ENCODE measurements at places on chromosomes 4 and X.

DNA sequence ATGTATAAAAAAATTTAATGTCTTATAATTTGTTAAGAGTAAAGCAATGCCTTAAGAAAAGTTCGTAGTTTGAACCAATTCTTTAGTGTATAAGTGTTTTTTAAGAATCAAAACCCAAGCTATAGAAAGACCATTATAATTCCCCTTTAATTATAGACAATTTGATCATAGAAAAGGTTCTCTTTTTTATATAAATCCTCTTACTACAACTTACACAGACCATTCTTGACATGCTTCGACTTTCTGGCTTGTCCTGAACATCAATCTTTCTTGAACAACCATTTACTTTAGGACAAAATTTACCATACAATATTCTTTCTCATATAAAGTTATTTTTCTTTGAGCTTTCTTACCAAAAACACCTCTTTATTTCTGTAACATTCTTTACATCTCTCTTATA lies 330.5 kb upstream of the SPANXN1 start:
- DNase-seq = no peak

GRCh38 chr4:152585023-152585441 lies 49.1 kb upstream of the FBXW7 start:
- no peak for DNase-seq

- no peak for DNase-seq
Measured at GRCh38 chr4:138003248-138003647, 238.9 kb downstream of the SLC7A11 start.

- no peak for DNase-seq
Measured at GRCh38 chr4:139978692-139979091, 175.3 kb downstream of the MAML3 start.

GRCh38 chr4:106238820-106239420 lies 77.1 kb downstream of the TBCK start:
- DNase-seq = no peak

DNA sequence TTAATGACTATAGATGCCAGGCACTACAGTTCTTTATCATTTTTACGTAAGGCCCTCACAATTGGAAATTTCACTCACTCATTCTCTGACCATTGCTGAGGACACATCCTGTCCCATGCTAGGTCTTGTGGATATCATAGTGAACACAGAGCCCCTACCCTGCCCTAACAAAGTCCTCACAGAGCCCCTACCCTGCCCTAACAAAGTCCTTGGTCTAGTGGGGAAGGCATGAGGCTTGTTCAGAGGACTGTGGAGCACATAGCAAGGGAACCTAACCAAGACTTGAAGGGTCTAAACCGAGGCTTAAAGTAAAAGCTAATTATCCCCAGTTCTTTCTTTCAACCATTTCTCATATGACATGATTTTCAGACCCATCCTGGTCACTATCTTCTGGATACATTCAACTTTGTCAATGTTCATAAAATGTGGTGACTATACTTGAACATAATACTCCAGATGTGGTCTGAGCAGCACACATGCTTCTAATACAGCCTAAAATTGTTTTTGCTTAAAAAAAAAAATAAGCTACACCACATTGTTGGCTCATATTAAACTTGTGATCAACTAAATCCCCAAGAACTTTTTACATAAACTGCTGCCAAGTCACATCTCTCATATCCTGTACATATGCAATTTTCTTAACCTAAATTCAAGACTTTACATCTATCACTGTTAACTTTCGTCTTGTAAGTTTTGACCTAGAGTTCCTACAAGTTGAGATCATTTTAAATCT lies 77.0 kb downstream of the GPC3 start:
- no peak for DNase-seq

DNA sequence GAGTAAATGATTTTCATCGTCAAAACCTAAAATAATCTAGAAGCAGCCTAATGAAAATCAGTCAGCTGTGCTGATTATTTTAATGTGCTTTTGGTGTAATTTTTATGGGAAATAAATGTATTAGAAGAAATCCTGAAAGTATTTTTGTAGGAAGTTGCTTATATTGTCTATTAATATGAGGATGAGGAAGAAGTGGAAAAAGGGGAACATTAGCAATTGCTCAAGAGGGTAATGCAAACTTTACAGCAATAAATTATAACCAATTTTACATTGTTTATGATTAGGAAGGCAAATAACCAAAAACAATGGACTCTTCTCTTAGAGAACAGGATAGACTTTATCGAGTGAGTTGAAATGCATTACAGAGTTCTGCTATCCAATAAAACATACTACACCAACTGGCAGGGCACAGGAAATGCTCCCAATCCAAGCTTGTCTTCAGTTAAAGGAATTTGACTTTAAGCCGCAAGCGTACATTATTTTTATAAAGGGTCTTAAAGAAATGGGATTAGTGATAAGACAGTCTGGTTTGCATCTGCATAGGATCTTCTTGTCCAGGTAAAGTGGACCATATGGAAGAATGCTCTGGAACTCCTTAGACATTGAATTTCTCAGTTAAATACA lies 374.8 kb downstream of the PDGFC start:
- no peak for DNase-seq

GRCh38 chr4:147736458-147736857 lies 4.6 kb downstream of the ARHGAP10 start:
- DNase-seq = no peak

DNA sequence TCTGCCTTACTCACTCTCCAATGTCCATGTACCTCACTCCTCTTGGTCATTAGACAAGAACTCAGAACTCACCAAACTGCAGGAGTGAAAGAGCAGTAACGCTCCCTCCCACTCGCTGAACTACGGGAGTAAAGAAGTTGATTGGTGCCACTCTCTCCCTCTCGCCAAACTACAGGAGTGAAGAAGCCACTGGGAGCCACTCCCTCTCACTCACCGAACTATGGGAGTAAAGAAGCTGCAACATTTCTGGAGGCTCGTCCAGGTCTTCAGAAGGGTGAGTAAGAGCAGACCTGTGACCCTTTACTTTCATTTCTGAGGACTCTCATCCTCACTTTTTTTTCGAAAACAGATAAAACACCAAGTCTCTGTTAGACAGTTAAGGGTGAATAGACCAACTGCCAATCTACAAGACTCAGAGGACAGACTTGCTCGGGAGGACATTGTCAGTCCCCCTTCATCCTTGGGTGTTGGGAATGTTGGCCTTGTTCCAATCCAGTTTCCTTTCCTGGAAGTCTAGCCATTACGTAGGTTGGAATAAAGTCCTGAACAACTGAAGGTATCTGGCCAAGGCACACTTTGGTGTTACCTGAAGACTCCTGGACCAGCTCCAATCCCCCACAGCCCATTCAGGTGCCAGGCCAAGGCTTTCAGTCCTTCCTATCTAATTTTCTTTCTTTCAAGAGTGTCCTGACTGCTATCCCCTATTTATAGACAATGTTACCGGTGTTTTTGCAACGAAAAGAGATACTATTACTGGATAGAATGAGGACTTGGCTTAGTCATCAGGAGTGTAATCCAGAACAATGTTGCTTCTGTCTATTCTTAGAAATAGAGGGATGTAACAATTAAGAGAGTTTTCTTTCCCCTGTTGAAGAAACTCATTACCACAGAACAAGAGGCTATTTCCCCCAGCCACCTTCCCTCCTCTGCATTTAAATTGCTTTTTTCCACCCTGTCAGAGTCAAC lies 11.0 kb upstream of the COL25A1 start:
- DNase-seq = no peak

DNA sequence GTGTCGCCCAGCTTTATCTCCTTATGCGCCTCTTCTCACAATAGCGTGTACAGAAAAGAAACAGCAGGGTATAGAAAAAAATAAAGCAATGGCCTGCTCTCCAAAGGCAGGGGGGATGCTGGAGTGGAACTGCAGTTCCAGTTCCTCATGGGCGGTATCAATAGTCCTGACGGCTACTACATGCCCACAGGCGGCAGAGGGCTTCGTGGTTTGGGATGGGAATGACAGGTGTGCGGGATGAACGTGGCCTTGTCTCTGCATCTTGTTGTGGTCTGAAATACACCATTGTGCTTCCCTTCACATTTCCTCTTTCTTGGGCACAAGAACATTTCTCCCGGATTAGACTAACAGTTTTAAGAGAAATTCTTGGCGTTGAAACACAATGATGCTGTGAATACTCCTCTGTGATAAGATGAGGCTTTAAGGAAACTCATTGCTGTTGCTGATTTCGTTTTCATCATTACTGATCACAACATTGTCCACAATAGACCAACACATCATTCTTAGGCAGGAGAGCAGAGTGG lies 124.1 kb upstream of the IGFBP7 start:
- DNase-seq = no peak

DNA sequence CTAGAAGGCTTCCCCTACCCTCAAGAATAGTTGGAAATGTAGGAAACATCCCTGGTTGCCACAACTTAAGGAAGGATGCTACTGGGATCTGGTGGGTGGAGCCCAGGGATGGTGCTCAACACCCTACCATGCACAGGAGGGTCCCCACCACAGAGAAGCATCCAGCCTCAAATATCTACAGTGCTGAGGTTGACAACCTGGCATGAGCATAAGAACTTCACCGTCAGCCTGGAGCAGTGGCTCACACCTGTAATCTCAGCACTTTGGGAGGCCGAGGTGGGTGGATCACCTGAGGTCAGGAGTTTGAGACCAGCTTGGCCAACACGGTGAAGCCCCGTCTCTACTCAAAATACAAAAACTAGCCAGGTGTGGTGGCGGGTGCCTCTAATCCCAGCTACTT lies 24.0 kb upstream of the ASMTL start:
- no peak for DNase-seq

GRCh38 chr4:118351851-118352827 lies 664 bp downstream of the PRSS12 start:
- no peak for DNase-seq

- DNase-seq = no peak
Measured at GRCh38 chr4:20813700-20814099, 113.4 kb downstream of the PACRGL start.

DNA sequence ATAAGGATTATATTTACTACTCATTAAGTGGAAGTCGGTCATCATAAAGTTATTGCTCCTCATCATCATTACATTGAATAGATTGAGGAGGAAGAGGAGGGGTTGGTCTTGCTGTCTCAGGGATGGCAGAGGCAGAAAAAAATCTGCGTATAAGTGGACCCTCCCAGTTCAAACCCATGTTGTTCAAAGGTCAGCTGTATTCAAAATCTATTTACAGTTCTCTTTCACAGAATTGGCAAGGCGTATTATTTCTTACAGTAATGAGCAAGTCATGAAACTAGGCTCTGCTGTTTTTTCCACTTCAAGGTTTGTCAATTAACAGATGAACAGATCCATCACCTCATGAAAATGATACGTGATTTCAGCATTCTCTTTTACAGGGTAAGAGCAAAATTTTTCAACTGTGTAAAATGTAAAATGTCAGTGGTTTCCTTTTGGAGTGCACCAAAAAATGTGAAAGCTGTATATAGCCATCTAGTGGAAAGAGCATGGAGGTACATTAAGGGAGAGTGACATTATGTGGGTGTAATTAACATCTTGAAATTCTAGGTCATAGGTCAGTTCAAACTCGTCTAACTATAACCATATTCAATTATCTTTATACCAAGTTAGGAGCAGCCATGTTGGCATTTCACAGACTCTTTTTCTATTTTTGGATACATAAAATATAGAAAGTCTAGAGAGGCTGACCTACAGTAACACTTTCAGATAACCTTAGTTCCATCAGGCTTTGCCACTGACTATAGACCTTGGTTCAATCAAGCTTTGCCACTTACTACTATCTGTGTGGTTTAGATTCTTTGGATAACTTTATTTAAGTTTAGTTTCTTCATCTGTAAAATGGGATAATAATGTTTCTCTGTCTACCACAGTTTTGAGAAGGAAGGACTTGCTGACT lies 30.1 kb downstream of the NEIL3 start:
- DNase-seq = no peak

DNA sequence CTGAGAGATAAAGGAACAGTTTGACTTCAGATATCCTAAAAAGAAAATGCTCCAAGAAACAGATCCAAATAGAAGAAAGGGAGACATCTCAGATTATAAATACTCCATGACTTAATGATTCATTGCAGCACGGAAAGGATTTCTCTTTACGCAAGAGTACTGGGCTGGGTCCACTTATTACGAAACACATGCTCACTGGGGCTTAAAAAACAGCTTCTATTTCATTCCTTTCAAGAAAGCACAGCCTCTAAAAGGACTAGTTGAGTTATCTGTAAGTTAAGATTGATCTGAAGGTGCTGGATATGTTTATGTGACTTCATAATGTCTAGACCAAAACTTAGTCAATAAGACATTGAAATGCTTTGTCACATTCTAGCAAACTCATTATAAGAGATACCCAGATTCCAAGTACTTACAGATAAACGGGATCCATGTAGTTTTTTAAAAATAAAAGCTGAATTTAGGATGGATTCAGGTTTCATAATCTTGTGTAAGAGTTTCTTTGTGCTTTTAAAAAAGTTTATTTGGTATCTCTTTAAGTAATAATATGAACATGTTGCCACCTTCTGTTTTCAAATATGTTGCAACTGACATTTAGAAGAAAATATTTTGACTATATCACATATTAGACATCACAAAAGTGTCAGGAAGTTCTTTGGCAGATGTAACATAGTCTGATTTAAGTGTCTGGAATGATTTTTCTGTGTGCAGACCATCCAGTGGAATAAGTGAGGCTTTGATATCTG lies 109.5 kb upstream of the MYOZ2 start:
- DNase-seq = no peak

GRCh38 chr4:117210551-117210950 lies 125.2 kb upstream of the TRAM1L1 start:
- DNase-seq = no peak

DNA sequence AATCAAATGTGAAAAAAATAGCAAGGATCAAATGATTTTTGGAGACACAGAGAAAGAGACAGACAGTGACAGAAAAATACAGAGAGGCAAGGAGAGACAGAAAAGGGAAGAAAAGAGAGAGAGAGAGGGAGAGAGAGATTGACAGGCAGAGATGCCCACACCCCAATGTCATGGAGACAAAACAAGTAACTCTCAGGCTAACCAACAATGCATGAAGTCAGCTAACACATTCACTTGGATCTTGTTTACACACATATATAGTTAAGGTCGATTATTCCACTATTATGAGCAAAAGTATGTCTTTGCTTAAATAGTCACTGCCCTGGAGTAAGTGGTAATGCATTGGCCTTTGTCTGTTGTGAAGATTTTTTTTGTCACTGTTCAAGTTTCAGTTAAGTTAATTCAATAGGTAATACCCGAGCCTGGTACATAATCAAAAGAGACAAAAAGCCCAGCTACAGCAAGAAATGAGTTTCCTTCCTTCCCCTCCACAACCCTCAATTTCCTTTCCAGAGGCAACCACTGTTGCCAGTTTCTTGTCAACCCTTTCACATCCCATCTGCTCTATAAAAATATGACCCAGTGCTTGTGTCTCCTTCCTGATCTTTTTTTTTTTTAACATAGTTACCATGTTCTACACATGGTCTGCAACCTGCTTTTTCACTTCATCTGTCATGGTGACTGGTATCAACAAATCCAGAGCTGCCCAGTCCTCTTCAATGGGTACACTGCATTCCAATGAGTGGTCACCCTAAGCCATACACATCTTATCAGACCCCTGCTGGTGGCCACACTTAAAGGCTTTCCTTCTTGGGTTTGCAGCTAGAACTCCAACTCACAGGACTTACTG lies 52.1 kb downstream of the PROM1 start:
- DNase-seq = no peak

- DNase-seq = no peak
Measured at GRCh38 chr4:108224611-108225053, 55.9 kb upstream of the LEF1 start.

- DNase-seq = no peak
Measured at GRCh38 chr4:2925931-2926860, 37.0 kb downstream of the NOP14 start.
